ENCODE measurements at places on chromosomes 1 and 21.

DNA sequence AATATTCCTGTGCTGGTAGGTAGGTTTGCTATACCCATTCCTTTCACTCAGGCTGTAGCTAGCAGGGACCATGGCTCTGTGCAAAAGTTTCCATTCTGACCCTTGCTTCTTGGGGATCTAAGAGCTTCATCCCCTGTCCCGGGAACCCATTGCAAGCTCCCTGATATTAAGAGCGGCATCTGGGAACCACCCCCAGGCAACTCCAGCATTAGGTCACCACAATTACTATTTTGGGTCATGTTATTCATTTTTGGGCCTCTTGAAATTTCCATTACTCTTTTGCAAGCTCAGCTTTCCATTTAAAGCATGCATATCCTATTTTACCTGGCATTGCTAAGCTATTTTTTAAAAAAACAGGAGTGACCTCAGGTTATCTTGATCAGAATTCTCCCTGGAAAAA lies 22.1 kb upstream of the ACTRT2 start:
- no peak for DNase-seq

GRCh38 chr1:218521414-218522169 lies 176.5 kb downstream of the TGFB2 start:
- peak; percentile 51 for DNase-seq

DNA sequence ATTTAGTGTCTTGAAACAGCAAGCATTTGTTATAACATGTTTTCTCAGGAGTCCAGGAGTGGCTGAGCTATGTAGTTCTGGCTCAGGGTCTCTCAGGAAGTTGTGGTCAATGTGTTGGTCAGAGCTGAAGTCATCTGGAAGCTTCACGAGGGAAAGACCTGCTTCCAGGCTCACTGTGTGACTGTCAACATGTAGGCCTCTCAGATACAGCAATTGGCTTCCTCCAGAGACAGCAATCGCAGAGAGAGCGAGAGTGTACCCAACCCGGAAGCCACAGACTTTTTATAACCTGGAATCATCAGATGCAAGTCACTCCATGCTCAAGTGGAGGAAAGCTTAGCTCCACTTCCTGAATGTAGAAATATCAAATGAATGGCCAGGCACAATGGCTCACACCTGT lies 40.9 kb downstream of the TNFRSF9 start:
- no peak for DNase-seq

GRCh38 chr1:33275195-33275594 lies 18.9 kb downstream of the ZNF362 start:
- DNase-seq, result peak; percentile 3

Data from left colon (tissue), 2 donors.